ENCODE measurements at places on chromosomes 2 and 18.

DNA sequence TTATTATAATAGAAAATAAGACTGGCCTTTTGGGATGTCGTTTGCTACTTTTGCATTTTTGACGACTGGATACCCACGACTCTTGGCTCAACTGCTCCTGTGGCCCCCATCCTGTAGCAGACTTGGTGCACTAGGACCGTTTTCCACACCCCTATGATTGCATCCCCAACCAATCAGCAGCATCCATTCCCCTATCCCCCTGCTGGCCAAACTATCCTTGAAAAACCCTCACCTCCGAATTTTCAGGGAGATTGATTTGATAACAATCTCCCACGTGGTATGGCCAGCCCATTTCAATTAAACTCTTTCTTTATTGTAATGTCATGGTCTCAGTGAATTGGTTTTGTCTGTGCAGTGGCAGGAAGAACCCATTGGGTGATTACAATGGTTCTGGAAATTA, 37.9 kb upstream of the TTR start:
- no peak for DNase-seq

- DNase-seq = no peak
Observed at GRCh38 chr2:85112906-85113625, 20.1 kb upstream of the TCF7L1 start.

DNA sequence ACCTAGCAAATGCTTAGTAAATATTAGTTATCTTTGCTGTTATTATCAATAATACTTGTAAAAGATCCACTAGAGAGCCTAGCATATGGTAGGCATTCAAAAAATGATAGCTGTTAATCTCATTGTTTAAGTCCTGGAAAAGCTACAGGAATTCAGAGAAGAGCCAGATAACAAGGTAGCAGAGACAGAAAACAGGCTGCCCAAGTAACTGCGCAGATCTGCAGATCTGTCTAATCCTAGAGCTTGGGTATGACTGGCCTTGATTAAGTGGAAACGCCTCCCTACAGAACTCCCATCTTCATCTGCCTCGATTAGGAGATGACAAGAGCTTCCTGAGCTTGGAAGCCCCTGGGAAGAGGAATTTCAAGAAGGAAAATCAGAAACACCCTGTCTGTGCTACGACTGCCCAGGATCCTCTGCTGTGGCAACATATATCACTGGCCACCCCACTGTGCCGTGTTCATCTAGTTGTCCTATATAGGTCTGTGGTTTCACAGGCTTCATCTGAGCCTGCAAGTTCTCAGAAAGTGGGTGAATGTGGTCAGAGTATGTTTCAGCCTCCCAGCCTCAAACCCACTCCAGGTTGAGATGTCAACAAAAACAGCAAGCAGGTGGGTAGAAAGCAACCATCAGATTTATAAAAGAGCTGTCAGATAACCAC, 151.5 kb upstream of the PKDCC start:
- DNase-seq = no peak

GRCh38 chr2:239131521-239131920, 269.3 kb downstream of the HDAC4 start:
- DNase-seq = no peak

- no peak for DNase-seq
Observed at GRCh38 chr2:108971661-108972566, 17.1 kb downstream of the EDAR start.

GRCh38 chr18:58183226-58183625, 139.2 kb downstream of the NEDD4L start:
- DNase-seq = no peak

DNA sequence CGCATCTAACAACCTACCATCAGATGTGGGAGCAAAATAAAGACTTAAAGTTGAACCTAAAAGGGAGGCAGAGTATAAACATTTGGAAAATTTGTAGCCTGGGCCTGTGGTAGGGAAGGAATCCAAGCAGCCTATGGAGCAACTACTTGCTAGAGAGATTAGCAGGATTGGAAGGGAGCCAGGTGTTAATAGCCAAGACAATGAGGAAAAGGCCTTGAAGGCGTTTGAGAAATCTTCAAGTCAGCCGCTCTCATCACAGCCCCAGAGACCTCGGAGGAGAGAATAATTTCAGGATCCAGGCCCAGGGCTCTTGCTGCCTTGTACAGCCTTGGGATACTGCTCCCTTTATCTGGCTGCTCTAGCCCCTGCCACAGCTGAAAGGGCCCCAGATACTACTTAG, 219.7 kb downstream of the THSD7B start:
- DNase-seq = no peak

DNA sequence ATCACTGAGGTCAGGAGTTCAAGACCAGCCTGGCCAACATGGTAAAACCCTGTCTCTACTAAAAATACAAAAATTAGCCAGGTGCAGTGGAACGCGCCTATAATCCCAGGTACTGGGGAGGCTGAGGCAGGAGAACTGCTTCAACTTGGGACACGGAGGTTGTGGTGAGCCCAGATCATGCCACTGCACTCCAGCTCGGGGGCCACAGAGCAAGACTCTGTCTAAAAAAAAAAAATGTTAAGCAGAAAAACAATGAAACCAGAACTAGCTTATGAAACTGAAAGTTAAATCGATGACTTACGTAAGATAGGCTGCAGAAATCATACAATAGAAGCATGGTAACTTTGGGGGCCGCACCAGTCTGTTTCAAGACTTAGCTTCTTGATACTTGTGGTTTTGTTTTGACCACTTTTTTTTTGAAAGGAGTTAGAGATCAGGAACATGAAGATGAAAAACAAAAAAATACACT, 6.2 kb upstream of the GPR155 start:
- peak; percentile 39 for DNase-seq

DNA sequence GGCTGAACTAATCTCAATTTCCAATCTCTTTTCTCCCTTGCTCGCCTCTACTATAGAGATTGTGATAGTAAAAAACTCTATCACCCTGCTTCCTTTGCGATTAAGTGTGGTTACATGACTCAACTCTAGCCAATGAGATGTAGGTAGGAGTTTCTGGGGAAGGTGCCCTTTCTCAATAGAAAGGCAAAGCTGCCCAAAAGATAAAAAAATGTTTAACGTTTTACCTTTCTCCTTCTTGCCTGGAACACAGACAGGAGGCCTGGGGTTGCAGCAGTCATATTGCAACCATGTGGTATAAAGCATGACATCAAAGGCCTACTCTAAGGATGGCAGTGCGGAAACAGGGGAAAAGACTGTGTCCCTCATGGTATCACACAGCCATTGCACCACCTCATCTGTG, 31.5 kb downstream of the TMEM37 start:
- DNase-seq = no peak

GRCh38 chr2:235737396-235737795, 243.6 kb downstream of the AGAP1 start:
- DNase-seq = no peak

GRCh38 chr18:43662657-43663056, 385.4 kb upstream of the SYT4 start:
- no peak for DNase-seq

GRCh38 chr2:74764429-74765272, 69.3 kb upstream of the HK2 start:
- no peak for DNase-seq

- DNase-seq = no peak
Observed at GRCh38 chr2:188787658-188788240, 186.4 kb upstream of the COL3A1 start.

DNA sequence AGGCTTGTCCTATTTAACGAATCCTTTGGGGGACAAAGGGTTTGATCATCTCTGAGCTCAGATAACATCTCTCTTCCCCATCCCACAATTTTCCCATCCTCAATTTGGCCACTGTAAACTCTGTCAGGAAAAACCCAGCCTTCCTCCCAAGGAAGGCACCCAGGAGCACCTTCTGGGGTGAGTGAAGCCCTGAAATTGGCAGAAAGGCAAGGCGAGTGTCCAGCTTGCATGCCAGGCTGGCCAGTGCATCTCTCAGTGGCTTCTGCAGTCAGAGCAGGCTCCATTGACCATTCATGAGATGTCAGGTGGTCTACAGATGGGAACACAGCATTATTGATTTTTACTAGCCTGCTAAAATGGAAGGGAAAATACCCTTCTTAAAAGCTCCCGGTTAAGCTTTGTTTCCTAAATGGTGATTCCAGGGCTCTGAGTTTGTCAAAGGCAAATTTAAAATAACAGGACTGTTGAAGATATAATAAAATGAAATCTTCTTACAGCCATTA, 83.2 kb upstream of the BOD1L2 start:
- no peak for DNase-seq

GRCh38 chr18:75462178-75462832, 34.8 kb upstream of the SMIM21 start:
- no peak for DNase-seq

- DNase-seq = no peak
Observed at GRCh38 chr18:6602365-6602764, 127.2 kb upstream of the ARHGAP28 start.

DNA sequence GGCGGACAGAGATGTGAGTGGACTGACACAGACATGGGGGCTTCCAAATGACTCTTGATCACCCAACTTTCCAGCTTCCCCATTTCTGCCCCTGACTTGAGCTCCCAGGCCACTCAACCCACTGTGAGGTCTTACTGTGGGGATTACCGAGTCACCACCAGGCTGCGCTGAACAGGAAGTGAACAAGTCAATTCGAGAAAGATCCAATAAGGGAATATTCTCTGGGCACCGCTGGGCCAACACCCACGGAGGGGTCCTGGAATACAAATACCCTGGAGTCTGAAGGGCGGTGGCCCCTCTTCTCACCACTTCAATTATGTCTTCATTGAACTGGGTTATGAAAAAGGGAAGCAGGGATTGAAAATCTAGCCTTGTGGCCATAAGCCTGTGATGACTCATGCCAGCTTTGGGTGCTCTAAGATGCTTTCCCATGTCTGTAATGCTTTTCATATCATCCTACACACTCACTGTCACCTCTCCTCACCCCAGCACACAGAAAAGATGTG, 37.7 kb downstream of the BCL11A start:
- DNase-seq = no peak

- DNase-seq = no peak
Observed at GRCh38 chr2:207887500-207887899, 117.8 kb upstream of the FZD5 start.

- DNase-seq = no peak
Observed at GRCh38 chr18:21914739-21915319, 174.2 kb downstream of the MIB1 start.

- no peak for DNase-seq
Observed at GRCh38 chr2:20391951-20392699, 41.5 kb upstream of the PUM2 start.

DNA sequence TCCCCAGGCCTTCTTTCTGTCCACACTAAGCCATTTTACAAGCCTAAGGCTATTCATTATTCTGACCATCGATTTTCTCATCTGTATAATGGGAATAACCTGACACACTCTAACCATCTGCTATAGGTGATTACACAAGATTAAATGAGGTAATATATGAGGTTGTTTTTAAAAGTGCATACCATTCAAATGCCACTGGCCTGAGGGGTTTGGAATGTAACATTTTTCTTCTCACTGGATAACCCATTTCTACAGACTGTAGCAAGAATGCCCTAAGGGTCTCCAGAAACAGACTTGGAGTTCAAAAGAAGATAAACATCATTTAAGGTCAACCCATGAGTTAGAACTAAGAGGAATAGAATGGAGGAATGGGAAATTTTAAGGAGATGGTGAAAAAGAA, 111.7 kb upstream of the SETBP1 start:
- no peak for DNase-seq

- DNase-seq = no peak
Observed at GRCh38 chr2:150858382-150858781, 370.9 kb upstream of the RND3 start.

GRCh38 chr2:164752956-164753355, 88.7 kb downstream of the COBLL1 start:
- DNase-seq = no peak

GRCh38 chr2:43356774-43357173, 130.4 kb upstream of the ZFP36L2 start:
- no peak for DNase-seq

GRCh38 chr18:23178661-23179081, 43.4 kb downstream of the CABLES1 start:
- DNase-seq = no peak

GRCh38 chr2:217335341-217335966, 475.6 kb upstream of the TNP1 start:
- DNase-seq = no peak

- no peak for DNase-seq
Observed at GRCh38 chr2:157936406-157936805, 60.3 kb upstream of the ACVR1 start.

GRCh38 chr2:234133004-234133403, 82.5 kb downstream of the SPP2 start:
- no peak for DNase-seq

DNA sequence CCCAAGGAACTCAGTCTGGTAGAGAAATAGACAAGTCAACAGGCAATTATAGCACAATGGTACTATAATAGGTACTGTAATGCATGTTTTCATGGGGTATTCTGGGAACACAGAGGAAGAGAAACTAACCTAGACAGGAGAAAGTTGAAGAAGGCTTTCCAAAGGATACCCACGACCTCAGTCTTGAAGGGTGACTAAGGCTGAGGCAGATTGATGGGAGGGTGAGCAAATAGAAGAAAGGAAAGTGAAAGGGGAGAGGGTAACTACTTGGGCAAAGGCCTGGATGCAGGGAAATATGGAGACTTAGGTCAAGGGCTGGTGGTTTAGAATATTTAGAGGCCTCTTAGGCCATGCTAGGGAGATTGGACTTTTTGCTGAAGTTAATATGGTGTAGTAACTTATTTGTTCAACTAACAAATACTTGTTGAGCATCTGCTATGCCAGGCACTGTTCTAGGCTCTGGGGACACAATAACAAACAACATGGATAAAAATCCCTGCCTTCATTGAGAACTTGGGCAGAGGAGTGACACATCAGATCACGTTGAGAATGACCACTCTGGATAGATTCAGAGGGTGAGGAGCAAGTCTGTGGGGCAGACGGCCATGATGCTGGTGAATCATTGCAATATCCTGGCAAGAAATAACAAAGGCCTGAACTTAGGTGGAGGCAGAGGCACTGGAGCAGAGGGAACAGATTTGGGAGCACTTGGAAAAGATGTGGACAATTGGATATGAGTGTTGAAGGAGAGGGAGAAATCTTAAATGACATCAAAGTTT, 56.4 kb downstream of the PLB1 start:
- no peak for DNase-seq

- DNase-seq = no peak
Observed at GRCh38 chr18:75271952-75272351, 61.4 kb downstream of the TSHZ1 start.

DNA sequence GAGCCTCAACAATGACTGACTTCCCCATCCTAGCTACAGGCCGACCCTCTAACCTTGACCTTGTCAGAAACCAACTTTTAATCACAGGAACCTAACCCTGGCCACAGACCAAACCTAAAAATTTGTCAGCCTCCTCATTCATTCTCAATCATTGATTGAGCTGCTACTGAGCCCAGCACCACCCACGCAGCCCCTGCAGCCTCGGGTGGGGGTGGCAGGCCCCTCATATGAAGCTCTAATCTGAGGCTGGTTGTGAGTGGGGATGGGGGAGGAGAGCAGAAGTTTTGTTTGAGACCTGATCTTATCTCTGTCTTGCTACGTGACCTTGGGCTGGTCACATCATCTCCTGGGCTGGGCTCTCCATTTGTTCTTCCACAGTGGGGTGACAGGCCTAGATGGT, 99.5 kb upstream of the EPAS1 start:
- DNase-seq = no peak

Measured in stimulated activated CD8-positive, alpha-beta memory T cell treated with anti-CD3 and anti-CD28 coated beads, Interleukin-4, amount 100 ng/mL, for 4 hours (primary cell).